Fibroblast of the conjunctiva (primary cell): ENCODE measurements at places on chromosomes 7 and 10.

DNA sequence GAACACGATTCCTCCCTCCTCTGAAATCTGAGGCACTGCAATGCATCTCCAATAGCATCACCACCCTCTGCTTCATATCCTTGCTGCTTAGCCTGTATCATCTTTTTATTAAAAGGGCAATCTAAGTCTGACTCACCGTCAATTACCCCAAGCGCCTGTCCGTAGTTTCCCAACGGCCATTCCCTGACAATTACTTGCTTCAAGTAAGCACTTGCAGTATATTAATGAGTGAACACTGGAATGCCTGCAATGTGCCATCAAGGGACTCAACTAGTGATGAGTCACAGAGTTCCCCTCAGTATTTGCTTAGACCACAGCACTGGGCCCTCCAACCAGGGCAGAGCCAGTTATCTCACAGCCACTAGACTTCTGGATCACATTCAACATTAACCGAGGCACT lies 19.5 kb upstream of the PPP1R3C start:
- DNase-seq = peak; percentile 61

- DNase-seq = no peak
Measured at GRCh38 chr7:45649560-45650346, 75.6 kb downstream of the ADCY1 start.

GRCh38 chr10:122847782-122848604 lies 2.3 kb upstream of the CUZD1 start:
- DNase-seq = no peak

GRCh38 chr7:11935905-11936304 lies 103.9 kb upstream of the THSD7A start:
- DNase-seq = peak; percentile 0
